Renal cortex interstitium (tissue), 15 donors: ENCODE measurements at places on chromosomes 3 and 15.

DNA sequence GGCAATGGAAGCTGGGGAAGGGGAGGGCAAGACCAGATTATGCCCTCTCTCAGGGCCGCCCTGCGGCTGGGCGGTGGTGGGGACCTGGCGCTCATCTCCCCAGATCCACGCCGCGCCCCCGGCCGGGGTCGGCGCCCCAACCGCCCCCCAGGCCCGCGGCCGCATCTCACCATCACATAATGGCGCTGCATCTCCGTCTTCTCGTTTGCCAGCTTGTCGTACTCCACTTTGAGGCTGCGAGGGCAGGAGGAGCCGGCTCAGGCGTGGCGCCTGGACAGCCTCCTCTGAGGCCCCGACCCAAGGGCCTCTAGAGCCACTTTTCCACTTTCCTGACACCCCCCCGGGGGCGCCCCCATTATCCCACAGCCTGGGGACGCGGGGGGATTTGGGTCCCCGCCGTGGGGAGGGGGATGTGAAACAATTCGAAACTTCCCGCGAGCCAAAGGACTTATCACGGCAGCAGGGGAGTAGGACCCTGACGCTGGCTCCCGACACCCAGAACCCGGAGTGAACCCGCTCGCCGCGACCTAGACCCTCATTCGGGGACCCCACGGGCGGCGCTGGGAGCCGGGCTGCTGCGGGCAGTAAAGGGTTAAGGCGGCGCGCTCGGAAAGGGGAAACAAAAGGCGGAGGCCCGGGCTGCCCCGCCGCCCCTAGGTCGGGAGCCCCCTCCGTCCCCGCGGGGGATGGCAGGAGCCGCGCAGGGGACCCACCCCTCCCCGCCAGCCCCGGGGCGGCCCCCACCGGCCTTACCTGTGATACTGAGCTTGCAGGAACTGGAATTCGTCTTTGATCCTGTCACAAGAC, 2.1 kb downstream of the TLE3 start:
- DNase-seq: no peak

DNA sequence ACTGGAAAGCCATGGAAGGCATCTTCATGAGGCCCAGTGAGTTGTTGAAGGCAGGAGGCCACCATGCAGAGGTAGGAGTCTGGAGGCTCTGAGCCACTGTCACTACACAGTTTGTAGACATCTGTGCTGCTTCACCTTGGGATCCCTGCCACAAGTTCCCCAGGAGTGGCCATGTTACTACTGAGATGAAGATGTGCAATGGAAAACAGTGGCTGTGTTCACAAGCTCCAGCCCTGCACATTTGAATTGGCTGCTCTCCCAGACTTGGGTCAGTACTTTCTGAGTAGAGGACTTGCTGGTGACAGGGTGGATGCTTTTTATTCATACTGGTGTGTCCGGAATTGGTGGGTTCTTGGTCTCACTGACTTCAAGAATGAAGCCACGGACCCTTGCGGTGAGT, 86.9 kb upstream of the C15orf39 start:
- no peak for DNase-seq

- DNase-seq: no peak
Observed at GRCh38 chr3:99767291-99767690, 50.4 kb upstream of the CMSS1 start.

DNA sequence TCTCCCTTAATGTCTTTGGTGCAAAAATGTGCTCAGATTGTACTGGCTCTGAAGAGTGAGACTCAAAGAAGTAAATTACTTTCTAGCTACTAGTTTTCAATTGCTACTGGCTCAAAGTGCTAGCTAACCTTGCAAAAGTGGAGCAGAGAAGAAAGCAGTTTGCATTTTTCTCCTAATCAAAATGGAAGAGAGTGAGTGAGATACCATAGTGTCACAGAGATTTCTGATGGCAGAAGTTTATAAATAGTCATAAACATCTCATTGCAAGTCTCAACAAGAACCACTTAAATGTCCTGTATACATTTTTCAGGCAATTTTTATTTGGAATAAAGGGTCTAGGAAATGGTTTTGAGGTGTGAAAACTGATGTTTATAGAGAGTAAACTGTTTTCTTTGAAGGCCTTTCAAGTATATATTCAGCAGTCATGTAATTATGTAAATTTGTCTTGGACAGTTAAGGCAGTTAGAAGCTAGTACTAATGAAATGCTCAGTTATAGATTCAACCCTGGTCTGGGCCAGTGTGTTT, 237.7 kb upstream of the GOLIM4 start:
- DNase-seq: no peak

DNA sequence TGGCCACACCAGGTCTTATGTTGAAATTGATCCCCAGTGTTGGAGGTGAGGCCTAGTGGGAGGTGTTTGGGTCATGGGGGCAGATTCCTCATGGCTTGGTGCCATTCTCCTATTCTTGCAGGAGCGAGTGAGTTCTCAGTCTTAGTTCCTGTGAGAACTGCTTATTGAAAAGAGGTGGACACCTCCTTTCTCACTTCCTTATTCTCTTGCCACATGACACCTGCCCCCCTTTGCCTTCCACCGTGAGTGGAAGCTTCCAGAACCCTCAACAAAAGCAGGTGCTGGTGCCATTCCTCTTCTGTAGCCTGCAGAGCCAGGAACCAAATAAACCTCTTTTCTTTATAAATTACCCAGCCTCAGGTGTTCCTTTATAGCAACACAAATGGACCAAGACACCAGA, 318.1 kb upstream of the MCTP2 start:
- DNase-seq: no peak

DNA sequence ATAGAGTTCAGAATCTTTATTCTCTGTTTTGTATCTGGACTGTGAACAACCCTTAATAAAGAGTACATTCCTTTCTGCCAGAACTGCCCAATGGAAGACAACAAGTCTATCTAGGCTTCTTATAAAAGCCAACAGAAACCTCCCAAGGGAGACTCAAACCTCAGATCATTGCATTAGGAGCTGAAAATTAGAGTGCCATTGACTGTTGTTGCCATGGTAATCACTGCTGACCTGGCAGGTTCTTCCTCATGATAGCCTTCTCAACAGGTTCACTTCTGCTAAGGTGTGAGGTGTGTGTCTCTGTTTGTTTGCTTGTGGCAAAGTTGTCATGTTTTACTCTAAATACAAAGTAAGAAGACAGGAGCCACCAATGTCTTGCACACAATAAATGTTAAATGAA, 79.2 kb downstream of the TMEM108 start:
- DNase-seq: no peak

- no peak for DNase-seq
Observed at GRCh38 chr15:84634228-84634837, 19.8 kb downstream of the WDR73 start.

DNA sequence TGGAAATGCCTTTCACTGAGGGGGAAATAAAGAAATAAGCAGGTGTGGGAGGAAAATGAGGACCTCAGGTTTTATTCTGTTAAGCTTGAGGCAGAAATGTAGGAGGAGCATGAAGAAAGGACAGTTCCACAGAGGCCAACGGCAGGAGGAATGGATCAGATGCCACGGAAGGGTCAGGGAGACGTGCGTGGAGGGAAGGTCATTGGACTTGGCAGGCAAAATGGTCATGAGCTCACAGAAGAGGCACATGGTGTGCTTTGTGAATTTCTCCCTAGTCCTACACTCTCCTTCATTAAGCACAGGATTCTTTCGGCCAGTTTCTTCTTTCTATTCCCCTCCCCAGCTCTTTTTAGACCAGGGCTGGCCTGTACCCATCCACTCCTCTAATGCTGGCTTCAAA, 32.5 kb upstream of the THSD4 start:
- DNase-seq: no peak

- no peak for DNase-seq
Observed at GRCh38 chr3:177835008-177835407, 637.7 kb upstream of the TBL1XR1 start.
